ENCODE measurements at places on chromosomes 1 and 21.

GRCh38 chr1:2358072-2358471 is 33.3 kb downstream of the MORN1 start:
- no peak for DNase-seq

DNA sequence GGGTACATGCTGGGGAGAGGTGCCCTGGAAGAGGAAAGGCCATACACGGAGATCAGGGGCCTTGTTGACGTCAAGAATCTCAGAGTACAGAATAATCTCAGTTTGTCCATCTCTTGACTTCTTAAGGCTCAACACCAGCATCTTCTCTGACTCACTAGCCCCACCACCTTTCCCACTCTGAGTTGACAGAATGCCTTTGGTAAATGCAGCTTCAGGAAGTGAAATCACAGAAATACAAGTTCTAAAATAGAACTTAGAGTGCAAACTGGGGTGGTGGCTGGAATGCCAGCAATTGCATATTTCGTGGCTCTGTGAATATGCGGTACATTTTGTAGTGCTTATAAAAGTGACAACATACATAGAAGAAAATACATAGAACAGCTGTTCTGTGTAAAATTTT is 1.6 kb downstream of the COG2 start:
- peak; percentile 23 for DNase-seq

DNA sequence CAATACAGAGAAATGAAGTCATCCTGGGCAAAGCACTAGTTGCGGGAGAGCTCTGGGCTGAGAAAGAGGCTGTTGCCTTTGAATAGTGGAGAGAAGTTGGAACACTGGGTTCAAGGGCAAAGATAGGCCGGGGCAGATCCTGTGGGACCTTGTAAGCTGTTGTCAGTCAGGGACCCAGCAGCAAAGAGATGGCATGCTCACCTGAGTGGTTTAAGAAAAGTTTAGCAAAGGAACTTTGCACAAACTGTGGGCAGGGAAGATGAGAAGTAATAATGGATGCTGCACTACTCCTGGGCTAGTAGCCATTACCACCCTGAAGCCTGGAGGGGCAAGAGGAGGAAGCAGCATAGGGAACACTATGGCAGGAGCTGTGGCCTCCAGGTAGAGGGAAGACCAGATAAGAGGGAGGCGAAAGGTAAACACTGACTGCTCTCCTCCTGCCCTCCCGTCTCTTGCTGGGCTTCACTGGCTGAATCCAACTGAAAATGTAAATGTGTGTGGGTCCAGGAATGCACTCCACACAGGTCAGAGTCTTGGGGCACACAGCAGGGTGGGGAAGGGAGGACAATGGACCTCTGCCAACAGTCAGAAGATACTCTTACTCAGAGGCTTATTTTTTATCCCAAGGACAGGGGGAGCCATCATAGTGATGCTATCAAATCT is 129.2 kb downstream of the PLPP3 start:
- DNase-seq: no peak

DNA sequence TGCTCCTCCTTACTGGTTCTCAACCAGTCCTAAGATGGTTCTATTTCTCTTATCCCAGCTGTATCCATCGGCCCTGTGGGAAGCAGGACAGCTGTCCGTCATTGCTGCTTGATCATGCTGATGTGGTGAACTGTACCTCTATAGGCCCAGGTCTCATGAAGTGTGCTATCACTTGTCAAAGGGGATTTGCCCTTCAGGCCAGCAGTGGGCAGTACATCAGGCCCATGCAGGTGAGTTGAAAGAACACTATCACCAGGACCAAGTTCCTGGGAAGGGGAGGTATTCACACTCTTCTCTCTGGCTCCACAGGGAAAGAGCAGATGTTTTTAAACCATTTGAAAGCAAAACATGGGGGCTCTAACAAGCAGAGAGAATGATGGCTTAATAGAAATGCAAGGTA is 302.6 kb downstream of the PAPPA2 start:
- no peak for DNase-seq

- no peak for DNase-seq
These were observed 23.3 kb upstream of the FAM89A start for GRCh38 chr1:231063331-231063730.

- DNase-seq: no peak
These were observed 9.2 kb upstream of the HOOK1 start for GRCh38 chr1:59805554-59805953.

GRCh38 chr1:76170513-76170912 is 96.0 kb downstream of the ST6GALNAC3 start:
- no peak for DNase-seq

DNA sequence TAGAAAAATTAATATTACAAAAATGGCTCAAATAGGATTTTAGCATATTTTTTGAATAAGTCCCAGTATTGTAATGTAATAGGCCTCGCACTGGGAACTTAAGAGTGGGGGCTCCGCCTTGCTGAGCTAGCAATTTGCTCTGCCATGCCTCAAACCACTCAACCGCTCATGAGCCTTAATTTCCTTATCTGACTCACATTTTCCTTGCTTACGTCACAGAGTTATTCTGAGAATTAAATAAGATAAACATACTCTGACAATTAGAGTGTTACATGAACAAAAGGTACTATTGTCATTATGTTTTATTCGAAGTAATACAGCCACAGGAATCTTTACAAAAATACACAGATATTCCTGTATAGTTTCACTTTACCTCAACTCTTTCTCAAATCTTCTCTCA is 108.1 kb downstream of the SLC44A5 start:
- DNase-seq: no peak

GRCh38 chr1:88595355-88596002 is 88.6 kb upstream of the PKN2 start:
- no peak for DNase-seq

GRCh38 chr1:41365772-41366454 is 4.7 kb downstream of the FOXO6 start:
- DNase-seq: peak; percentile 16
